ENCODE measurements at places on chromosomes 2 and 18.

DNA sequence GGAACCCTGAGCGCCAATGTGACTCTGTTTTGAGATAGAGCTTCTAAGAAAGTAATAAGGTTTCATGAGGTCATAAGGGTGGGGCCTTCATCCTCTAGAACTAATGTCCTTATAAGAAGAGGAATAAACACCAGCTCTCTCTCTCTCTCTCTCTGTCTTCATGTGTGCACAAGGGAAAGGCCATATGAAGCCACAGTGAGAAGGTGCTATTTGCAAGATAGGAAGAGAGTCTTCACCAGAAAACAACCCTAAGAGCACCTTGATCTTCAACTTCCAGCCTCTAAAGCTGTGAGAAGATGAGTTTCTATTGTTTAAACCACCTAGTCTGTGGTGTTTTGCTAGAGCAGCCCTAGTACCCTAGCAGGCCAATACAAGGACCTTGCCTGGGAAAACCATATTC lies 55.8 kb downstream of the DOCK10 start:
- DNase-seq, result no peak

- no peak for DNase-seq
Observed at GRCh38 chr18:79476031-79476917, 80.5 kb downstream of the NFATC1 start.

DNA sequence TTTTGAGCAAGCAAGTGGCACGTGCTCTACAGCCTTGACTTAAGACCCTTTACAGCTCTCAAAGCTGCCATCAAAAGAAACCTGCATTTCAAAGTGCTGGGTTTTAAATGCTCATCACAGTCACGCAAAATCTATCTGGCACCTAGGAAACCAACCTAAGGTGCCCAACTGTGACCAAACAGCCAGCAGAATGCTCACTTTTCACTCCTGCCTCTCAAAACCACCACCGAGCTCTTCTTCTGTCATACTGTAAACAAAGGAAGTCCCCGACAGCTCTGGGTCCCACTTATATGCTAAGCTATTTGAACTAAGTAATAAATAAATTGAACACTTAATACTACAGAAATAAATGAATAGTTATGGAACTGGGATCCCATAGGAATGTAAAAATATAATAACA lies 33.6 kb downstream of the SATB2 start:
- DNase-seq, result no peak

DNA sequence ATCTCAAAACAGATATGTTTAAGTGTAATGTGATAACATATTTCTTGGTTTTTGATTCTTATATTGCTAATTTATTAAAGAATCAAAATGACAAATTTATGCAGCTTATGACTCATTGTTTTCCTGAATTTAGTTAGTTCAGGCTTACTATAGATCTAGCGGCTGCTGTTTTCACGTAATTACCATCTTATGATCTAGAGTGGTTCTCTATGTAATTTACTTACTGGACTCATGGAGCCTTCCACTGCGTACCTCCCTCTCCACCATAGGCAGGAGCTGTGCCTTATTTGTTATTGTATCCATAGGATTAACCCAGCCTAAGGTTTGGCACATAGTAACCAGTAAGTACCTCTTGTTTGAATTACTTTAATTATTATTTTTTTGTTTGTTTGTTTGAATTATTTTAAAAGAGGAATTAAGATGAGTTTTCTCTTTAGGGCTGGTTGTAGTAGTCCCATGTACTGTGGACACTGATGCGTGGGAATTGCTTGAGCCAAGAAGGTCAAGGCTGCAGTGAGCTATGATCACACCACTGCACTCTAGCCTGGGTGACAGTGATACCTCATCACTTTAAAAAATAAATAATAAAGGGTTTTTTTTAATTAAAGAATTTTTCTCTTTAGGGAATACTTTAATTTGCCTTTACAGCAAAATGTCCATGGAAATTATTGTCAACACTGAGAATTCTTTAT lies 165.5 kb downstream of the PHLPP1 start:
- no peak for DNase-seq

GRCh38 chr2:174570318-174570958 lies 27.2 kb downstream of the WIPF1 start:
- DNase-seq, result no peak

DNA sequence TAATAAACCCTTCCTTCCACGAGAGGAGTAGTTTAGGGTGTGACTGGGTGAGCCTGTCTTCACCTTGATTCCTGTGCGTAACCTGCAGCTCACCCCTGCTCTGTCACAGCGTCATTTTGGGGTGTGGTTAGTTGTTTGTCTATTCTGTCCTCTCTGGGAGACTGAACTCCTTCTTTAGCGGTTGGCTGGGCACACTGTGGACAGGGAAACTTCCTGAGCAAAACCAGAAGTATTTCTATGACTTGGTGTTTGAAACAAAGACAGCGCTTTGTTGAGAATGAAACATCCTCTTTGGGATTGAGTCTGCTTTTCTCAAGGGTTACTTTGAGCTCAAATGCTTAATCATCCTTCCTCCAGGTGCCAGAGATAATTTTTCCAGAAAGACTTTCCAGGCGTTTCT lies 270.7 kb downstream of the HRH4 start:
- DNase-seq, result no peak

DNA sequence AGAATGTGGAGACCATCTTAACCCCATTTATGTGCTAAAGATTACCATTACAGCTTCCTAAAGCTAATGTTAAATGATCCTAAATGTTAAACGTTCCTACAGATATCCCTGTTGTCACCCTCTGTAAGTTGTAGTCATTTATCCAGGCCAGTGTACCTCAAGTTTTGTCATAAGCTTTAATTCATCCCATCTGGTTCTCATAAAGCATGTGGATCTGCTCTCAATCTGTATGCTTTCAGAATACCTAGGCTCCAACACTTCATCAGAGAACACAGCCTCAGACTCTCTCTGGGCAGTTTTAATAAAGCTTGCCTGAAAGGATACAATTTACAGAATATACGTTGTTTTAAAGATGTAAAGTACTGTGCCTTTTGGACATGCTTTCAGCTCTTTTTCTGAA lies 4.2 kb upstream of the CCDC178 start:
- DNase-seq, result no peak

GRCh38 chr2:190467575-190468083 lies 59.5 kb downstream of the MFSD6 start:
- peak; percentile 3 for DNase-seq

GRCh38 chr18:75365254-75365629 lies 62.3 kb downstream of the SMIM21 start:
- no peak for DNase-seq

DNA sequence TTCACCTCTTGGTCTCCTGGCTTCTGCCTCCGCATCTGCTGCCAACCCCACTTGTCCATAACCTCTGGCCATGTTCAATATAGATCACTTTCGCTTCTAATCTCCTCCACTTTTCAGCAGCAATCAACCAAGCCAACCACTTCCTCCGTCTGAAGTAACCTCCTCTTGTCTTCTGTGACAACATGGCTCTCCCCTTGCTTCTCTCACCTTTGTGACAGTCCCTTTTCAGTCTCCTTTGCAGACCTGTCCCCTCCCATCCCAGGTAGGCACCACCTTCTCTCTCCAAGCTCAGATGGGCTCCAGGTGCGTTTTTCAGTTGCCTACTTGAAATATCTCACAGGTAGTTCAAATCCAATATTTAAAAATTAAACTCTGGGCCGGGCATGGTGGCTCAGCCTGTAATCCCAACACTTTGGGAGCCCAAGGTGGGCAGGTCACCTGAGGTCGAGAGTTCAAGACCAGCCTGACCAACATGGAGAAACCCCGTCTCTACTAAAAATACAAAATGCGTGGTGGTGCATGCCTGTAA lies 4.7 kb upstream of the PSD4 start:
- DNase-seq, result no peak

GRCh38 chr2:50478362-50478761 lies 553.6 kb downstream of the NRXN1 start:
- no peak for DNase-seq

DNA sequence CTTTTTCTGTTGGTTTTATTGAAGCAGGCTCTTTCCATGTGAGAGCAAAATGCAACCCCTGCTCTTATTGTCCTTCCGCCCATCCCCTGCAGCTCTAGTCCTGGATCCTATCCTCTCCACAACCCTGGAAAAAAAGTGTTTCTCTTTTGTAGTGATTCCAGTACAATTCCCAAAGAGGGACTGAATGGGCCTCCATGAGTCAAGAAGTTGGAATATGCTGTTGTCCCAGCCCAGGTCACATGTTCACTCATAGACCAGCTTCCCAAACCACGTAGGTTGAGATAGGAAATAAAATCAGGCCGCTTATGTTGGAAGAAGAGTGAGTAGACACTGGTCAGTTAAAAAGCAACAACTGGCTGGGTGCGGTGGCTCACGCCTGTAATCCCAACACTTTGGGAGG lies 39.4 kb downstream of the CPO start:
- DNase-seq, result no peak

GRCh38 chr2:182870227-182870626 lies 3.8 kb upstream of the FRZB start:
- peak; percentile 7 for DNase-seq

GRCh38 chr2:226994775-226995174 lies 158.9 kb downstream of the RHBDD1 start:
- no peak for DNase-seq

GRCh38 chr2:133166031-133166430 lies 402.2 kb downstream of the NCKAP5 start:
- no peak for DNase-seq

- peak; percentile 66 for DNase-seq
Observed at GRCh38 chr2:225002039-225002655, 40.1 kb downstream of the DOCK10 start.

- DNase-seq, result no peak
Observed at GRCh38 chr18:45037618-45038017, 356.9 kb downstream of the SETBP1 start.

- no peak for DNase-seq
Observed at GRCh38 chr2:229296016-229296415, 24.9 kb upstream of the PID1 start.

DNA sequence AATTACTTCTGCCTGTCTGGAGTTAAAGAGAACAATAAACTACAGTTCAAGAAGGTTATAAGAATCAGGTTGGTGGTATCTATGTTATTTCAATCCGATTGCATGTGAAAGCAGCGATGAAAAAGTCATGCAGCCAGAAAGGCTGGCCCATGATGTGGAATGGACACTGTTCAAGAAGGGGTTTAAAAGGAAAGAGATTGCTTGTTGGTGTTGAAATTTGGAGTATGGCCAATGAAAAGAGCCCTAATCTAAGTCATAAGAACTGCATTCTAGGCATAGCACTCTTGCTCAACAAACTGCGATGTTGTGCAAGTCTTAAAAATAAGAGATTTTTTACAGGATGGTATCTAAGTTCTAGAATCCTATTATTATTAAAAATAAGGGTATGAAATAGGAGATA lies 61.3 kb downstream of the EFEMP1 start:
- no peak for DNase-seq

- DNase-seq, result no peak
Observed at GRCh38 chr2:14417551-14417950, 215.0 kb upstream of the LRATD1 start.

GRCh38 chr2:178976351-178976750 lies 73.6 kb downstream of the CCDC141 start:
- no peak for DNase-seq

DNA sequence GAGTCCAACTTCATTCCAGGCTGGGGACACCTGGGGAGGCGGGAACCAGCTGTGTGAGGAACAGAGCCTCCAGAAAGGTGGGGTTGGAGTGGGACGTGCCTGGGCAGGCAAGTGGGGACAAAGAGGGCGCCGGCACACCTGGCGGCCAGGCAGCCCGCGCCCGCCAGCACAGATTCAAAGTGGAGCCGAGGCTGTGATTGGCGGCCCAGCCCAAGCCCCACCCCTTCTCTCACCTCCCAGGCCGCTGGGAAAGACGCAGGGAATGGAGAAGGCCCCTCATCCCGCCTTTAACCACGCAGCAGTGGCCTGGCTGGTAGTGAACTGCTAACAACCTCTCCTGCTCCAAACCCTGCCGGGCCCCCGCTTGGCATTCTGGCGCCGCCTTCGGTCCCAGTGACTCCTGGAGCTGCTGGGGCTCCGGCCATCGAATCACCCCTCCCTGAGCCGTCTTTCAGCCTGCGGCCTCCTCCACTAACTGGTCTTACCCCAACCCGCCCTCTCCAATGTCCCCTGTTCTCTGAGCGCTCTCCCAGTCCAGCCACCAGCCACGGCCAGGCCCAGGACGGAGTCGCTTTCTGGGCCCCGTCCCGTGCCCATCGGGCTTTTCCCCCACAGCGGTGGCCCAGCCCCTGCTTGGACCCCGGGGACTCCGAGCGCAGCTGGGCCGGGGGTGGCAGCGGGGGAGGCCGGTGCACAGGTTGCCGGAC lies 27.9 kb upstream of the PTMA start:
- peak; percentile 91 for DNase-seq

GRCh38 chr2:234911271-234911670 lies 40.5 kb upstream of the SH3BP4 start:
- DNase-seq, result no peak

DNA sequence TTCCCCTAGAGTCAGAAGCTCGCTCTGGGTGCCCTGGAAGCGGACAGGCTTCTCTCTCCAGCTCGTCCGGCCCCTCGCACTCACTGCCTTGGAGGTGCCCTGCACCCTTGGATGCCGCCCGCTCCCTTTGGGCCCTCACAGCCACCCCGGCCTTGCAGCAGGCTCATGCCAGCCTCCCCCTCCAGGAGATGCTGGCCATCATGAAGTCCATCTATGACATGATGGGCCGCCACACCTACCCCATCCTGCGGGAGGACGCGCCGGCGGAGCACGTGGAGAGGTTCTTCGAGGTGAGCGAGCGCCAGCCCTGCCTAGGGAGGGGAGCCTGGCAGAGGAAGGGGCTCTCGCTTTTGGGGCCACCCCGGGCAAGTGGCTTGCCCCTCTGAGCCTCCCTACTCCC lies 20.3 kb upstream of the FAHD2A start:
- no peak for DNase-seq

GRCh38 chr2:3459185-3460015 lies 59.9 kb downstream of the ADI1 start:
- DNase-seq, result no peak

DNA sequence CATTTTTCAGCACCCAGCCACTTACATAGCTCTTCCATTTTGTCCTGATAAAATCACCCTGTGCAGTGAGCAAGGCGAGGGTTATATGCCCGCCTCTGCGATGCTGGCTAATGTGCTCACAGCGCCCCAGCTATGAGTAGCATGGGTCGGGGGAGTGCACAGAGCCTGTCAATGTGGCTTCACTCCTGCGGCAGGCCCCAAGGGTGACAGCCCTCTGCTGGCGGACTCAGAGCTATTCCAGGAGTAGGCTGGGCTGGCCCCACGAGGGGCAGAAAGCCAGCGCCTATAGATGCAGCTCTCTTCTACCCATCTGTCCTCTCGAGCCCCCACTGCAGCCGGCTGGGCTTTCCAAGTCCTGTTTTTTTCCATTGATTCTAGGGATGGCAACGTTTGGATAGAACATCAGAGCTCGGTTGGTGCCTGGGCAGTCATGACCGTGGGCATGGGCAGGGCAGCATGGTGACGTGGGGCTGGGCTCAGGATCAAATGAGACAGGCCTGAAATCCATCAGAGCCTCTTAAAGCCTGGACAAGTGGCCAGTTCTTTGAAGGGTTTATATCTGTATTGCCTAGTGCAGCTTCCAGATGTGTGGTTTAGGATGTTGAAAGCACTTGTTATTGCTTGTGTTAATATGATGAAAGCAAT lies 134.7 kb downstream of the MCFD2 start:
- DNase-seq, result no peak

GRCh38 chr18:4256766-4257417 lies 198.2 kb downstream of the DLGAP1 start:
- DNase-seq, result no peak

GRCh38 chr2:119106301-119106897 lies 52.2 kb downstream of the C1QL2 start:
- no peak for DNase-seq

Measured in NCI-H774 (cell line).